Stimulated activated CD4-positive, alpha-beta T cell treated with anti-CD3 and anti-CD28 coated beads, Interleukin-15, amount 100 ng/mL, for 24 hours (primary cell): ENCODE measurements at places on chromosomes 5 and 9.

- no peak for DNase-seq
Measured at GRCh38 chr9:78218890-78219289, 17.0 kb upstream of the CEP78 start.

GRCh38 chr9:110531776-110532175 is 47.8 kb downstream of the SVEP1 start:
- DNase-seq: no peak

DNA sequence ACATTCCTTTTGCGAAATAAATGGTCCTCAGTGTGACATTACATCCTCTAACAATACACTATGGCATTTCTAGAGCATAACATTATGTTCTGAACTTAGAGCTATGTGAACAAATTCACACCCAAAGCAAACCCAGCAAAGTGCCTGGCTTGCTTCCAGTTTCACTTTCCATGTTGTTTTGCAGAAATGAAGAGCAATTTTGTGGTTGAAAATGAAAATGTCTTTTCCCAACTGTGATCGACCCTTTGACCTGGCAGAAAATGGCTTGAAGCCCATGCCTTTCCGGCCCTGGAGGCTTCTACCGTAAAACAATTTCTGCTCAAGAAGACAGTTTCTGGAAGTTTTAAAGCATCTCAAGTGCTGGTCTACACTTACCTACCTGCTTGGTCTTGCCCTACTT is 344.7 kb upstream of the RGMB start:
- DNase-seq: no peak

- no peak for DNase-seq
Measured at GRCh38 chr5:125012727-125013451, 266.4 kb upstream of the ZNF608 start.

GRCh38 chr9:110807956-110808598 is 139.5 kb downstream of the MUSK start:
- no peak for DNase-seq

DNA sequence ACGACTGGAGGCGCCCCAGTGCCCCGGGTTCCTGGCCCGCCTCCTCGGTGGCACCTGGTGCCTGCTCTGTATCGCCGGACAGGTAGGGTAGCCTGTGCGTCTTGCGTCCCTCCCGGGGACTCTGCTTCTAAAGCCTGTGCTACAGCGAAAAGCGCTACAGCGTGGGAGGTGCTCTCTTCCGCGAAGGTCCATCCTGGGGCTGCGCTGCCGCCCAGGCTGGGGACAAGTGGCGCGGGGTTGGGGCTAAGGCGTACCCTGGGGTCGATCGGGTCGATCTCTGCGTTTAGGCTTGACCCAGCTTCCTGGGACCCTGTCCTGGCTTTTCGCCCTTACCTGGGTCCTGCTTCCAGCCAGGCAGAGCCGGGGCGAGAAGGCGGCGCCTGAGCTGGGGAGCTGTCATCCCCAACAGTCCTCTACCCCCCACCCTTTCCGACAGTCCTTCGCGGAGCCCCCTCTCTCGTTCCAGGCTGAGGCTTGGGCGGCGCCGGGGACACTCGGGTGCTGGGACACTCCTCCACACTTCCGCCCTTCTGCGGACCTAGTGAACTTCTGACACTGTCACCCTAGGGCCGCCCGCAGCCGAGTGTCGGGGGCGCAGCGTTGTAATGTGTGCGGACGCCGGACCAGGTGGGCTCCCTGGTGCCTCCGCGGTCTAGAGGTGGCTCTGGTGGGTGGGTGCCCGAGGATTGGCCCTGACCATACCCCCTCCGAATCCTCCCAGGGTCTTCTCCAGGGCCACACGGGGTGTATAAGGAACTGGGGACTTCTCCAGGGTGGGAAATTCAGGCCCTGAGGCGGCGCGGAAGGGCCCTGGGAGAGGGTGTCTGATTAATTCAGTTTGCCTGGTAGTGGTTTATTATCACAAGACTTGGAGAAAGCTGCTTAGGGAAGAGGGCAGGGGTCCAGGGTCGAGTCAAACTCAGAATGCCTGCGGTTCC is 328.2 kb downstream of the SH3GL2 start:
- no peak for DNase-seq

DNA sequence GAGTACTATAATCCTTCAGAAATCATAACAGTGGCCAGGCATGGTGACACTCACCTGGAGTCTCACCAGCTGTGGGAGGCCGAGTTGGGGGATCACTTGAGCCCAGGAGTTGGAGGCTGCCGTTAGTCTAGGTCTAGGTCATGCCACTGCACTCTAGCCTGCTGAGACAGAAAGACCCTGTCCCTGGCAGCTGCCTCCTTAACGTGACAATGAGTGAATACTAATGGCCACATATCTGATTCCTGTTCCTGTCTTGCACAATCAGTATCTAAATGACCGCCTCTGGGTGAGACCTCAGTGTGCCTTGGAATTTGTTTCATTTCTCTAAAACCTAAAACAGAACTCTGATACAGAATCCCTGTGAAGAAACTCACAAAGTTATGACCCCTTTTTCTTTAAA is 131.0 kb upstream of the DAB2 start:
- no peak for DNase-seq

DNA sequence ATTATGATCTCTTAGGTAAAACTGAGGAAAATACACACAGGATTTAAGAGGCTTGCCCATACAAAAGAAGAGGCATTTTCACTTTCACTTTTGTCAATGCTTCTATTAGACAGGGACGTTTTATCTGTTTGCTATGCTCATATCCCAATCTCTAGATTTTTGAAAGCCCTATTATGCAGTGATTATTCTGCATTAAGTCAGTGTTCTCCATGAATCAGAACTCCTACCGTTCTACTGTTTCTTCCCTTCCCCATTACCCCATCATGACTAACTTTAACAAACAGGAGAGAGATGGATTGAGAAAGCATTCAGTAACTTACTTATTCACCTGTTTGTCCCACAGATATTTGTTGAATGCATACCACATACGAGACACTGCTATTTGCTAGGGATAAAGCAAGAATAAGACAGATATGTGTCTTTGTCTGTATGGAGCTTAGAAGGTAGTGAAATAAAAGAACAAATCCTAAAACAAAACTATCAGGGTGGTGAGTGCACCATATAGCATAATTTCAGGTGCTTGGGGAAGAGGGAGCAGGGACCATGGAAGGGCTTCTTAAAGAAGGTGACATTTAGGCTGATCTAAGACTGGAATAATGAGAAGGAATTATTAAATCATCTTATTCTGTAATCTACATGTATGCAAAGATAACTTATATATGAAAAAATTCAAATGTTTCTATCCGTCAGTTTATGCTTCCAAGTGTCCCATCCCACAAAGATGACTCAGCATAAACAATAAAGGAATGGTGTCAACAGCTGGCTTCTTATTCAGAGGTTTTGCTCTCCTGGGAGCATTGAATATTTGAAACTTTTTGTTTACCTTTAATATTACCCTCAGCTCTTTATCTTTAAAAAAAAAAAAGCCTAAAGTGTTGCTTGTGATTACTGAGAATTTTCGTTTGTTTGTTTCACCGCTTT is 328.1 kb downstream of the HINT1 start:
- no peak for DNase-seq

- no peak for DNase-seq
Measured at GRCh38 chr9:79700607-79701360, 129.0 kb downstream of the TLE4 start.

DNA sequence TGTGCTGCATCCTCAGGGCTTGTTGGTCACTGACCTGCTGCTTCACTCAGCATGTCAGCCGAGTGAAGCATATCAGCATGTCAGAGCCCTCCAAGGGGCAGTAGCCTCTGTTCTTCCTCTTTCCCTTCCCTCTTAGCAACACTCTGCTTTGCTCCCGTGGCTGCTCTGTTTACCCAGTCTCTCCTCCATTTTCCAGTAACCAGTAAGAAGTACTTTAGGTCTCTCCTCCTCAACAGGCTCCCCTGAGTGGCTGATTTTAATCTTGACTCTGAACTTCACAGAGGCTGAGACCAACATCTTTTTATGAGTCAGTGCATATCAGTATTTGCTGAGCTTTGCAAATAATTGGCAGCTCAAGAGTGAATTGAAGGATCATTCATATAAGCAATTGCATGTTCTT is 18.6 kb upstream of the ADRB2 start:
- DNase-seq: no peak

- no peak for DNase-seq
Measured at GRCh38 chr9:98185021-98185567, 7.3 kb downstream of the CORO2A start.

DNA sequence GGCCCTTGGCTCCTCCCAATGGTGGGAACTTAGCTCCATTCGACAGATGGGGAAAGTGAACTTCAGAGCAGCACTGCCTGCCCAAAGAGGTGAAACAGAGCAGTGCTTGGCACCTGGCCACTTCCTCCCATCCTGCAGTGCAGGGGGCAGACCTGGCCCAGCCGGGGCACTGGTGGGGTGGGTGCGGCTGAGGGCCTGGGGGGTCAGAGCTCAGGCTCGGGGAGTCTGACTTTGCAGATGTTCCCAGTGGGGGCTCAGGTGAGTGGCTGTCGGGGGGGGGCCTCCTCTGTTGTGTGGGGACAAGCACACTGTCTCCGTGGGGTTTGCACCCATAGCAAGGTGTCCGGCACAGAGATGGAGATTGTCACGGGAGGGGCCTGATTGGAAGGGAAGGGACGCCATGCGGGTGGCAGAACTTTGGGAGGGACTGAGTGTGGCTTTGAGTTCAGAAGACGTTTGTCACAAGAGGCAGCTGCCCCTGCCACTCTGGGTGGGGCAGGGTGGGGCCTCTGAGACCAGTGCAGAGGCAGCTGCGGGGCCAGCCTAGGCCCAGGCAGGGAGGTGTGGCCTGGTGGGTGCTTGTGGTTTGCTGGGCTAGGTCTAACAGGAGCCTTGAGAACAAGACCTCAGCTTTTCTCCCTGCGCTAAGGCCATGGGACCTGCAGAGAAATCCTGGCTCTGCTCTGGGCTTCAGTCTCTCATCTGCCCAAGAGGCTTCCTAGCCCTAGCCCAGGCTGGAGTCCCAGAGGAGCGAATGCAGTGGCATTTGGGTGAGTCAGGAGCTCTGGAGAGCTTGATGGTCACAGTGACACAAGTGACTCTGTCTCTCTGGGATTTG is 2.5 kb downstream of the MYMK start:
- no peak for DNase-seq

DNA sequence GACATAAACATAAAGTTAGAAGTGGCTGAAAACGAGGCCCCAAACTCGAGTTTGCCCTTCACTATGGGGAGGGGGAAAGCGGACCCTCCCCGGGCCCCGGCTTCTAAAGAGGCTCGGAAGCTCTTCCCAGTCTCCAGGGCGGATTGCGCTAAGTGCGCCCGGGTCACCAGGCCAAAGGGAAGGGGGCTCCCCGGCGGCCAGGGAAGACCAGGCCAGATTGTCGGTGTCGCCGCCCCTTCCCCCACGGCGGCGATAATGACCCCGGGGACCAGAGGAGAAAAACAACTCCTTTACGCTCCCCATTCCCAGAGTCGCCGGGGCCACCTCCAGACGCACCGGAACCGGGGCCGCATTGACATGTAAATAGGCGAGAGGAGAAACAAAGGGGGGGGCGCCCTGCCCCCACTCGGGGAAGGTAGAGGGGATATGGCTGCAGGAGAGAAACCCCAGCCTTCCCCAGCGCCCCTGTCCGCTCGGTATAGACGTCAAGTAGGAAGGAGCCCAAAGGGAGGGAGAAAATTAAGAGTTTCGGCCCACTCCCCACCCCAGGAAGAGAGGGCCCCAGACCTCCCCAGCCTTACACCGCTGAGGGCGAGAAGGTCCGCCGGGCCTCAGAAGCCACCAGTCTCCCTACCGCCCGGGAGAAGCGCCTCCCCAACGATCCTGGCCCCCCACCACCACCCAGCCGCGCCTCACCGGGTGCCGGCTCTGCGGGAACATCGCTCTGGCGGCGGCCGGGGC is 1.7 kb downstream of the TLE1 start:
- peak; percentile 5 for DNase-seq

DNA sequence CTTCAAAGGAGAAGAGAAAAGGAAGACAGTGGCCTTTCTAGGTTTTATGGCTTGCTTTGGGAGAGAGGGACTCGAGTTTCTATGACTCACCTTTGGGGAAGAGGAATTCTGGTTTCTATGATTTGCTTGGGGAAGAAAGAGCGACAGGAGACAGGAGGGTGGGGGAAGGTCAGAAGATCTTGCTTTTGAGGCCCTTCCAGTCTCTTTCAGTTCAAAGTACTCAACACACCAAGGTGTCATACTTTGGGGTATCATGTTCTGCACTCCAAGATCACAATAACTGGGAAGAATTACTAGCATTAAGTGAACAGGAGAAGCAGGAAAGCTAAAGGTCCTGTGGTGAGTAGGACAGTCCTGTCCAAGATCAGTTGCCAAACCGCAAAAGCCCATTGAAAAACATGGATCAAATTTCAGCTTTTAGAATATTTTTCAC is 324.5 kb downstream of the ARHGEF28 start:
- DNase-seq: no peak

DNA sequence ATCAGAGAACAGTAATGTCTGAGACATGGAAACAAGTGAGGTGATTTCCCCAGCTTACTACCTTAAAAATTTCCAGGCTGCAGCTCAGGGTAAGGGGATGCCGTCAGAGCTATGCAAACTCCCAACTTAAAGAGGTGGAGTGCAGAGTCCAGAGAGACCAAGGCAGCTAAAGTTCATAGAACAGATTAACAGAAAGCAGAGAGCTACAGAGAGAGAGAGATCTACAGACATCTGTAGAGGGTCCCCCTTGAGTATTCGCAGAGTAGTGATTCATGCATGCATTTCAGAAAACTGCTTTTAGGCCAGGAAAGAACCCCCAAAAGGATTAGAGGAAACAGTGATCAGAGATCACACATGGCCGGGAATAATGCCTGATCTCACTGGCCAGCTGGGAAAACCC is 306.2 kb upstream of the PUM3 start:
- DNase-seq: no peak

GRCh38 chr9:69400470-69400869 is 75.5 kb downstream of the ENTREP1 start:
- DNase-seq: no peak

DNA sequence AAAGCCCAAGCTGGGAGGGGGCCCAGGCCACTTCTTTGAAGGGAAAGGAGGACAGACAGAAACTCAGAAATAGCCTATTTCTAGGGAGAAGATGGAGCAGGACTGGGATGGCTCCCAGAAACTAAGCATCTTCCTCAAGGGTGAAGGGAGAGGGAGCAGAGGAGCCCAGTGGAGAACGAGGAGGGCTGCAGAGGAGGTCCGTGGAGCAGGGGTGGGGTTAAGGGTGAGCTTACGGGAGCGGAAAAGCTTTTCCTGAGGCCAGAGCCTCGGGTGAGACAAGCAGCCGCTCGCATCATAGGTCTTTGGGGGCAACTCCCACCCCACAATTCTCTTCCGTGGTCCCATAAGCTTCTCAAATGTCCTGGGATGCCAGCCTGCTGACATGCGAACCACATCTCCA is 127.1 kb upstream of the PHYKPL start:
- DNase-seq: no peak

- no peak for DNase-seq
Measured at GRCh38 chr5:8053270-8053669, 184.3 kb downstream of the MTRR start.

DNA sequence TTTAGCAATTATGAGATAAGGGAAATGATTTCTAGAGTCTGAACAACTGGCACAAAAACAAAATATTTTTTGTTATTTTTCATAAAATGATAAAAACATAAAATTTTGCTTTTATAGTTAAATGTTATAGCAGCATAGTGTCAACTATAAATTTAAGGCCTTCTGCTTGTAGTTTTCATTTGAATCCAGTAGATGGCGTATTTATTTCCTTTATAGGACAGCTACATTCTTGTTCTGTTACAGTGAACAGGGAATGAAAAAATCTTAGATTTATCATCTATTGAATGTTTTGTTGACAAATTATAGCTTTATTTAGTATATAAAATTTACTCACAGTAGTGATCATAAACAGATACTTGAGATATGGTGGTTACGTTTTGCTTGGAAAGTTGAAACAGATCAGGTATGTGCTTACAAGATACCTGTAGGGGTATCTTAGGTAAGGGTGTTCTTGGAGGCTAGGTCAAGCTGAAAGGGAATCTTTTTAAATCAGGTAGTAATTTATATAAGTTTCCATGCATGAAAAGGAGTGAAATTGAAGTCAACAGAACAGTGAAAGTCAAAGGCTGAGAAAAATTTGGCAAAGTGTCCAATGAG is 239.3 kb upstream of the GRIN3A start:
- DNase-seq: no peak
